ENCODE measurements at places on chromosomes 16 and 17.

DNA sequence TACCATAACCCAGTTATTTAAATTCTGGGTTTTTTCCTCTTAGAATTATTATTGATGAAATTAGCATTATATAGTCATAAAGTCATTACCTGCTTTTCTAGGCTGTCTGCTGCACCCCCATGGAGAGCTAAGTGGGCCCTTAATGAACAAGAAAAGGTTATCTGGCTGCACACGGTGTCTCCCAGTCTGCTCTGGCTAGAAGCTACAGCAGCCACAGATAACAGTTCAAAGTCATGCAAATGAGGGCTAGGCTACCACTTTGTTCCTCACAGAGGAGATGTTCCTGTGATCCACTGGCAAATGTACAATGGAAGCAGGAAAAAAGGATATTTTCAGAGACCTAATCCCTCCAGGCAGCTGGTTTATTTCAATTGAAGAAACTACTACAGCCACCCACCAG is 112.1 kb downstream of the SNX11 start:
- no peaks in the 10 kb centered on the region for H3K27me3 ChIP-seq
- H3K4me1 ChIP-seq: no peaks in the 10 kb centered on the region
- H3K27ac ChIP-seq: no peak overlapping the region
- no peaks in the 10 kb centered on the region for H3K36me3 ChIP-seq
- no peak for DNase-seq

- H3K4me3 ChIP-seq: no peak overlapping the region
- H3K27me3 ChIP-seq: no peaks in the 10 kb centered on the region
- DNase-seq: no peak
- no peaks in the 10 kb centered on the region for H3K36me3 ChIP-seq
Measured at GRCh38 chr16:56113223-56113622, 78.1 kb upstream of the GNAO1 start.

DNA sequence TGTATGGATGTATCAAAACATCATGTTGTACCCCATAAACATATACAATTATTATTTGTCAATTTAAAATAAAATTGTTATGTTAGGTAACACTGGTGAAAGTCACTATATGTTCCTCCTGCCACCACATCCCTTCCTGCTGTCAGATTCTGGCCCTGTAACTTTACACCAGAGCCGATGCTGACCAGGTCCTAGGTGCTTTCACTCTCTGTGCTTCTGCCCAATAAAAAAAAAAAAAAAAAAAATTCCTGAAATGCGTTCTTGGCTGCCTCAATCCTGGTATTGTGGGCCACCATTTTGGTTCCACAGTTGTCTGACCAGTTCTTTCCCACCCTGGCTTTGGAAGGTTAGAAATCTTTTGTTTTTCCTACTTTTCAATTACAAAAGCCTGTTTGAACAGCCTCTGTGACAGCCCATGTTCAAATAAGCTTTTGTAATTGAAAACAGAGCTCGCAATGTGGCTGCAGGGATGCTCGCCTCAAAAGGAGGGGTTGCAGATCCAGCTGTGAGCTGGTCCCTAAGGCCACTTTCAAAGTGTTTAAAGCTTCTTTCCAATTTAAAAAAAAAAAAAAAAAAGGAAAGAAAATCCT is 831.0 kb upstream of the EEF2KMT start:
- H3K27ac ChIP-seq: no peak overlapping the region
- H3K27me3 ChIP-seq: no peaks in the 10 kb centered on the region
- H3K4me1 ChIP-seq: no peaks in the 10 kb centered on the region
- no peaks in the 10 kb centered on the region for H3K36me3 ChIP-seq

- peaks cover 1% of the 10 kb centered on the region for H3K4me1 ChIP-seq
- peak; percentile 44 for DNase-seq
- peaks cover 10% of the 10 kb centered on the region for H3K36me3 ChIP-seq
- H3K27ac ChIP-seq: no peak overlapping the region
Measured at GRCh38 chr16:58040945-58041627, 15.5 kb downstream of the MMP15 start.

GRCh38 chr16:595942-596735 is 6.3 kb downstream of the RAB40C start:
- no peak overlapping the region for H3K4me3 ChIP-seq
- peaks cover 20% of the 10 kb centered on the region for H3K36me3 ChIP-seq
- no peaks in the 10 kb centered on the region for H3K27me3 ChIP-seq
- H3K4me1 ChIP-seq: peaks cover 49% of the 10 kb centered on the region
- H3K27ac ChIP-seq: peak overlapping the region; percentile 11

DNA sequence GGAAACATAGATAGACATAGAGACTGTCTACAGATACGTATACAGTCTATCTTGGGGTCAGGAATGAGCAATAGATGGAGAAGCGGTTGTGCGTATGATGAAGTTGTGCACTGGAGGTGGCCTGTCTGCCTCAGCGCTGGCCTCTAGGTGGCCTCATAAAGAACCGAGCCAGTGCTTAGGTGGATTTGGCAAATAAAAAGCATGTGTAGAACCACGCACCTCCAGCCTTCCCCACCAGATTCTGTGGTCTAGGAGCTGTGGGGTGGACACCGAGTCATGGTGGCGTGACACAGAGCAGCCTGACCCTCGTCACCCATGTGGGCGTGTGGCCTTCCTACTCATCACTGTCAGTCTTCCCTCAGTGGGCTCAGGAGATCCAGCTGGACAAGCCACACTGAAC is 34.0 kb downstream of the PGS1 start:
- H3K36me3 ChIP-seq: no peaks in the 10 kb centered on the region
- H3K27ac ChIP-seq: peak overlapping the region; percentile 97
- no peaks in the 10 kb centered on the region for H3K27me3 ChIP-seq
- no peak overlapping the region for H3K4me3 ChIP-seq

- H3K4me1 ChIP-seq: peaks cover 12% of the 10 kb centered on the region
- H3K27me3 ChIP-seq: no peaks in the 10 kb centered on the region
- no peaks in the 10 kb centered on the region for H3K36me3 ChIP-seq
- no peak overlapping the region for H3K4me3 ChIP-seq
Measured at GRCh38 chr16:450385-450784, 24.9 kb downstream of the RAB11FIP3 start.

DNA sequence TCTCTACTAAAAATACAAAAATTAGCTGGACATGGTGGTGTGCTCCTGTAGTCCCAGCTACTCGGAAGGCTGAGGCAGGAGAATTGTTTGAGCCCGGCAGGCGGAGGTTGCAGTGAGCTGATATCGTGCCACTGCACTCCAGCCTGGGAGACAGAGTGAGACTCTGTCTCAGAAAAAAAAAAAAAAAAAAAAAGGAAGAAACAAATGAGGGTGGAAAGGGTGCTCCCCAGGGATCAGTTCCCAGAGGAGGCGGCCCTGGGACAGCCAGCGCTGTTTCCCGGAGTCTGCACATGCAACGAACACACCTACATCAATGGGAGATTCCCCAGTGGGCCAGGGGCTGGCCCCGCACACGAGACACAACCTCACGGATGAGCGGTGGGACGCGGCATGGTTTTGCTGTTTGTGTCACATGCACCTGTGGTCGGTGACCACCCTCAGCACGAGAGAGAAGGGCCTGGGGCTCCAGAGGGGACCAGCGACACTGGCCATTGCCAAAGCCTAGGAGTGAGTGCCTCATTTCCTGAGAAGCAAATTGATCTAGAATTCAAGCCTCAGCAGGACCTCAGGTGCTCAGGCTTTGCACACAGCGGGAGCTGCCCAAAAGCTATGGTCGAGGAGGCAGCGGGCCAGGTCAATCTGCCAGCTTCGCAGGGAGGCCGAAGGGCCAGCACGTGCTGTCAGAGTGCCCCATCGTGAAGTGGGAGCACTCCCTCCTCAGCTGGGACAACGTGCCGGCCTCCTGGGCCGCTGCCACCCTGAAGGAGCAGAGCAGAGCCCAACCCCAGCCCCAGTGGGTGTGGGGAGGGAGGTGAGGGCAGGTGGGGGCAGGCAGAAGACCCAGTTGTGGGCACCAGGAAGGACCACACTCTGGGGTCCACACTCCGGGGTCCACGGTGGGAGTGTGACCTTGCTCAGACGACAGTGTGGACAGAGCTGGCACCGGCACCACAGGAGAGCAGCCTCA is 13.8 kb upstream of the WDR45B start:
- H3K27ac ChIP-seq: no peak overlapping the region
- no peak overlapping the region for H3K4me3 ChIP-seq
- no peaks in the 10 kb centered on the region for H3K4me1 ChIP-seq

DNA sequence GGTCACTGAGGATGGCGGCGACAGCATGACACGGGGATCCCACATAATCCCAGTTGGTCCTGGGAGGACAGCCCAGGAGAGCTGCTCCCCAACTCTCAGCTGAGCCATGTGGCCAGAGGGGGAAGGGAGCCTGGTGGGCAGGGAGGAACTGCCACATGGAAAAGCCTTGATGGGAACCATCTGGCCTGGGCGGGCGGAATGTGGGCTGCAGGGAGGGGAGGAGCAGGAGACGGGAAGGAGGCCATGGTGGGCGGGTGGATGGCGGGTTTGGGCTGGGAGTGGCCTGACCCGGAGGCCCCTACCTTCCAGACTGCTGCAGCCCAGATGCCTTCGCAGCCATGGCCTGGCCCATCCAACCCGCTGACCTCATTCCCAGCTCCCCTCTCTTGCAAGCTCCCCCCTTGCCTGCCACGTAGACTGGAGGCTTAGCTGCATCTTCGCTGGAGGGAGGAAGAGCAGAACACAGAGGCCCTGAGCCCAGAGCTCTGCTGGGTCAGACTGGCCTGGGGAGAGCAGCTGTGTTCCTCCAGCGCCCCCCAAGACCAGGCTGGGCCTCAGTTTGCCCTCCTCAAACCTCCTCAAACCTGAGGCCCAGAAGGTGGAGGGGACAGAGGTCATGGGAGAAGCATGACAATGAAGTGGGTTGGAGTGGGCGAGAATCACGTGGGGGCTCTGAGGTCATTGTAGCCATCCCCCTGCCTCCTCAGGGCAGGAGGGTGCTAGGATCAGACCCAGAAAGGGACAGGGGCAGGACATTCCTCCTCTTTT is 8.2 kb upstream of the COL1A1 start:
- no peak overlapping the region for H3K4me3 ChIP-seq
- H3K4me1 ChIP-seq: peaks cover 36% of the 10 kb centered on the region
- peaks cover 2% of the 10 kb centered on the region for H3K27me3 ChIP-seq

DNA sequence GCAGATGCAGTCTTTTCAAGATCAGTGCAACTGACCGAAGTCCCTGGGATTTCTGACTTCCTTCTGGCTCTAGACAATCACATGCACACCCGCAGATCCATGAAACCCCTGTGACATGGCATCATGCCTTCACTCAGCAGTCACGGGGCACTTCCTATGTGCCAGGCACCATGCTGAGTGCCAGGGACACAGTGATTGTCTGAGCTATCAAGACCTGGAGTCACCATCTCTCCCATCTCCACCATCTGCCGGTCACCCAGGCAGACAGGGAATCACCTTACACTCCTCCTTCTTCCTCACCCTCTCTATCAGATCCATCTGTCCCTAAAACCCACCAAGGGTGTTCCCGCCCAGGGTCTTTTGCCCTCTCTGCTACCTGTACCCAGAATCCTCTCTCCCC is 5.3 kb downstream of the BEAN1 start:
- no peak overlapping the region for H3K4me3 ChIP-seq
- peaks cover 12% of the 10 kb centered on the region for H3K27me3 ChIP-seq
- no peaks in the 10 kb centered on the region for H3K36me3 ChIP-seq
- H3K27ac ChIP-seq: no peak overlapping the region
- no peak for DNase-seq

DNA sequence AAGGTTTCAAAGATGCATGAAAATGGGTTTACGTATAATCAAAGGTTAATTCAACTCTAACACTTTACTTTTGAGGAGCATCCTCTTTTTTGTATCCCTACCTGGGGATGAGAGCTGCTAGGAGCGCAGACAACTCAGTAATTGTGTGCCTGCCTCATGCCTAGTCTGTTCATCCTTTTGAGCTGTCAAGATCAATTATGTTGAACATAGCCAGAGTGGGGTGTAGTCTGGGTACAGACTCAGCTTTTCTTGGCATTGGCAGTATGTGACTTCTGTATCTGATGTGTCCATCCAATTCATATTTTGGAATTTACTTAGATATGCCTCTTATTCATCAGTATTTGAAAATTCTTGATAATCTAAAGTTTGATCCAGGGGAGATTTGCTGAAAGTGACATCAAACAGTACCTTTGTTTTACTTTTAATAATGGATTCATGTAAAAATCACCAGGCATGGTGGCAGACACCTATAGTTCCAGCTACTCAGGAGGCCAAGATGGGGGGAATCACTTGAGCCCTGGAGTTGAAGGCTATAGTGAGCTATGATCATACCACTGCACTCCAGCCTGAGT is 24.1 kb downstream of the PRKCA start:
- H3K27me3 ChIP-seq: no peaks in the 10 kb centered on the region
- H3K4me3 ChIP-seq: no peak overlapping the region
- no peaks in the 10 kb centered on the region for H3K36me3 ChIP-seq
- H3K27ac ChIP-seq: no peak overlapping the region

DNA sequence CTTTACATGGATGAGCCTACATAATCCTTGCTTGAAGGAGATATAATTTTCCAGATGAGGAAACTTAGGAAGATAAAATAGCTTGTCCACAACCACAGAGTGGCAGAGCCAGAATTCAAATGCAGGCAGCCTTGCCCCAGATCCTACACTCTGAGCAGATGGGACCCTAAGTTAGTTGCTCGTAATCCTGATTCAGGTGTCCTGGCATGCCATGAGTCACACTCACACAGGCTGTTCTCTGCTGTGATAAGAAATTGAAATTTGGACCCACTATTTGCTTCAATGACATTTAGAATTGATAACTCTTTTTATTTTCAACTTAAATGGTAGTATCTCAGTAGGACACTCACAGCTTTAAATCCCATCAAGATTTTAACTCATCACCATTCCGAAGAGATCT is 150.7 kb upstream of the CACNG5 start:
- no peaks in the 10 kb centered on the region for H3K36me3 ChIP-seq
- DNase-seq: no peak
- no peaks in the 10 kb centered on the region for H3K27me3 ChIP-seq
- no peak overlapping the region for H3K27ac ChIP-seq
- H3K4me3 ChIP-seq: no peak overlapping the region
- H3K4me1 ChIP-seq: no peaks in the 10 kb centered on the region

DNA sequence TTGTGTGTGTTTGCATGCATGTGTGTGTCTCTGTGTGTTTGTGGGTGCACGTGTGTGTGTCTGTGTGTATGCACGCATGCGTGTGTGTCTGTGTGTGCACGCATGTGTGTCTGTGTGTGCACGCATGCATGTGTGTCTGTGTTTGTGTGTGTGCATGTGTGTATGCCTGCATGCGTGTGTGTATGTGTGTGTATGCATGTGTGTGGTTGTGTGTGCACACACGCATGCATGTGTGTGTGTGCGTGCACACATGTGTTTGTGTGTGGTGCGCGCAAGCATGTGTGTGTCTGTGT is 239.9 kb upstream of the TNRC6C start:
- no peaks in the 10 kb centered on the region for H3K27me3 ChIP-seq
- no peaks in the 10 kb centered on the region for H3K4me1 ChIP-seq
- no peaks in the 10 kb centered on the region for H3K36me3 ChIP-seq
- no peak overlapping the region for H3K27ac ChIP-seq
- no peak for DNase-seq

DNA sequence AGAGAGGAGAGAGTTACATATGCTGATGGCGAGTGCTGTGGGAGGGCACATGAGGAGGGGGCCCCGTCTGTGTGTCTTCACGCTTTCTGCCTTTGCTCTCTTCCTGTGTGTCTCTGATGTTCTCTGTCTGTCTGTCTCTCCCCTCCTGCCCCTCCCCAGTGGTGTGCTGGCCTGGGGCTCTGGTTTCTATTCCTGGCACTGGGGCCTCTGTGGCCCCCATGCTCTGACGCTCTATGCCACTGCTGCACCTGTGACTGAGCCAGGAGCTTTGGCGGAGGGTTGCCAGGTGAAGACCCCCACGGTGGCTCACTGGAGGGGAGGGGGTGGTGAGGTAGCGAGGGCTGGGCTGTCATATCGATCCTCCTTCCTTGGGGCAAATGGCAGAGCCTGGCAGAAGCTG is 24.6 kb upstream of the BRD7 start:
- no peaks in the 10 kb centered on the region for H3K27me3 ChIP-seq
- H3K27ac ChIP-seq: no peak overlapping the region
- no peaks in the 10 kb centered on the region for H3K36me3 ChIP-seq

GRCh38 chr16:15035163-15035729 is 20.6 kb downstream of the NTAN1 start:
- H3K36me3 ChIP-seq: peaks cover 91% of the 10 kb centered on the region
- no peak overlapping the region for H3K4me3 ChIP-seq
- peak overlapping the region; percentile 46 for H3K27ac ChIP-seq
- H3K4me1 ChIP-seq: peaks cover 5% of the 10 kb centered on the region
- DNase-seq: no peak
